ENCODE measurements at places on chromosomes 12 and 14. TPM values are rescaled to one million over a fixed set of nuclear protein-coding genes. Genes with fewer than 3 reads are reported as not detected.
A peak's percentile ranks its signal among the peaks of the same experiment; 100 is the strongest.

DNA sequence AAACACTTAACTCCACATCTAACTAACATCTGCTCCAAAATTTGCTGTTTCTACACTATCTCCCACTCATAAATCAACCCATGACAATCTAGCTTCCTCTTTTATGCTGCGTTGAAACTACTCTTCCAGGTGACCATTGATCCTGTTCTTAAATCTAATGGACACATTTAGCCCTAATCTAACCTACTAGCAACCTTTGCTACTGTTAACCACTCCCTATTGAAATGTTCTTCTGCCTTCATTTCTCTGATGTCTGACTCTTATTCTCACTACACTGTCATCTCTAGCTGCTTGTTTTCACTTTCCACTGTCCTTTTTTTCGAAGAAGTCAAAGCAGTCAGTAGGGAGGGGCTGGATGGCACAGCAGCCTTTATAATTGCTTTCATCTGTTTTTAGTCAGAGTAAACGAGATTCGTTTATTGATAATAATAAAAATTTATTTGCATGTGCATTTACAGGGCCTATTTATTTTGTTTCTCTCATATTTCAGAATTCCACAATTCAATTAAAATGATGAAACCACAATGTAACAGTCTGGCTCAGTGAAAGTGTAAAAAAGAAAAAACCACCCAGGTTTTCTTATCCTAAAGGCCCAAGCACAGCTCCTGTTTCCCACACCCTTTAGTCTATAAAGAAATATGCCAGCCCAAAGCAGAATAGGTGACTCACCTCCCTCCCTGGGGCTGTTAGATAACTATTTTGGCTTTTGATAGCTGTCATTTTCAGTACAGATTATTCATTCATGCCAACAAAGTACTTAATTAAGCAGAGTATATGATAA lies 44.9 kb downstream of the ATP2B1 start:
- DNase-seq, result no peak

Gene FAR2
- 18.6 TPM for total RNA-seq

Gene KRT72
- not detected for total RNA-seq

Gene PLEKHG7
- 0.37 TPM for total RNA-seq

DNA sequence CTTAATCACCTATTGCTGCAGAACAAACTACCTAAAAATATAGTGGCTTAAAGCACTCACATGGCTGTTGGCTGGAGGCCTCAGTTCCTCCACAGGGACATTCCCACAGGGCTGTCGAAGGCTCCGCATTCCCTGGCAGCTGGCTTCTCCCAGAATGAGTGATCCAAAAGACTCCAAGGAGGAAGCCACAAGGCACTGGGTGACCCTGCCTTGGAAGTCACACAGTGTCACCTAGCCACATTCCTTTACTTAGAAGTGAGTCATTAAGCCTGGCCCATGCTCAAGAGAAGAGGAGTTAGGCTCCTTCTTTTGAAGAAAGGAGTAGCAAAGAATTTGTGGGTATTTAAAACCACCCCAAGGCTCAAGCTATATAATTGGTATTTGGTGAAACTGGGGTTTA lies 63.9 kb upstream of the MAP1LC3B2 start:
- no peak for DNase-seq

Gene LRRC74A
- total RNA-seq, result not detected

DNA sequence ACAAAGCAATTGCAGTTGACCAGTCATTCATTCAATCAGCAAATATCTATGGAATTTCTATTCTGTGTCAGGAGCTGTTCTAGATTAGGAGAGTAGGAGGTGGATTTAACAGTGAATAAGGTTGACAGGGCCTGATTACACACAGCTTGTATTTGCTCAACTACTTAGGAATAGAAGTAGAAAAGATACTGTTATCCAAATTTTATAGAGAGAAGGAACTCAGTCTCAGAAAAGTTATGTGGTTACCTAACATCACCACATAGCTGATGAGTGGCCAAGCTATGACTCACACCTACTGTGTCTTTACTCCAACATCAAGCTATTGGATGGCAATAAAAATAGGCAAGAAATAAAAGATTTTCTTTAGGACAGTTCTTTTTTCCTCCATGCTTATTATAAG lies 374.8 kb downstream of the RMST start:
- no peak for DNase-seq

Gene CAPZA3
- not detected for total RNA-seq

DNA sequence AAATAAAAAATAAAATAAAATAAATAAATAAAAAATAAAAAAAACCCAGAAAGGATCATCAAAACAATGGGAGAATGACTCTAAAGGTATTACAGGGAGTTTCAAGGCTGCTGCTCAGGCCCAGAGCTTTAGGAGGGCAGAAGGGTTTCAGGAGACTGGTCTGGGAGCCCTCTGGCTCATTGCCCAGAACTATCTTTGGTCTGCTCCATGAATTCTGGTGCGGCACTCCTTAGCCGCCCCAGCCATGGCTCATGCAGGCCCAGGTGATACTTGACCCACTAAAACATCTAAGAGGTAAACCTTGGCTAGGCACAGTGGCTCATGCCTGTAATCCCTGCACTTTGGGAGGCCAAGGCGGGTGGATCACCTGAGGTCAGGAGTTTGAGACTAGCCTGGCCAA lies 14.7 kb upstream of the TMED10 start:
- no peak for DNase-seq

DNA sequence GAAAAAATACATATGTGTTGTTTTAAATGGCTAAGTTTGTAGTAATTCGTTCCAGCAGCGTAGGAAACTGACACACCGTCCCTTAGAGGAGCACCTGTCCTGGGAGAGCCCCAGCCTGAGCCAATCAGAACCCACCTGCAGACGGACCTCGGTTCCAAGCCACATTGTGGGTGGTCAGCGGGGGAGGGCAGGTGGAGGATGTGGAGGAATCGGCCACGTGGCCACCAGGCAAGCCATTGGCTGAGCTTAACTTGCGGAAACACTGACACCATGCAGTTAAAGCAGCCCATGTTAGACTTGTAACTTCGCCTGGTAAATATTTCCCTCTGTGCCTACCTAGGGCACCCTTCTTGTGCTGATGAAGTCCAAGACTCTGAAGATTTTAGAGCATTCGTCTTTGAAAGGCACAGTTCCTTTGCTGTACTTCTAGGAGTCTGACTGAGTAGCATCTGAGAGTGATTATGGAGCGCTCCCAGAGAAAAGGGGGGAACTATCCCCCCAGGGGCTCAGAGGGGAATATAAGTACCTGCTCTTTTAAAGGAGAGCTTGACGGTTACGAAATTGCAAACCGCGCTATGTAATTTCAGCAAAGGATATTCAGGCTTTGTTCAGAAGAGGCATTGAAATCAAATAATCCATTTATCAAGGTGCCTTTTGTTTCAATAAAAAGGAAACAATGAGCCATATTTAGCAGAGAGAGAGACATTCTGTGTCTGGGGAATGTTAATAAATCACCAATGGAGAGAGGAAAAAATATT lies 135.7 kb downstream of the TMEM132C start:
- no peak for DNase-seq

Gene CACNA2D4
- total RNA-seq, result 1.1 TPM

DNA sequence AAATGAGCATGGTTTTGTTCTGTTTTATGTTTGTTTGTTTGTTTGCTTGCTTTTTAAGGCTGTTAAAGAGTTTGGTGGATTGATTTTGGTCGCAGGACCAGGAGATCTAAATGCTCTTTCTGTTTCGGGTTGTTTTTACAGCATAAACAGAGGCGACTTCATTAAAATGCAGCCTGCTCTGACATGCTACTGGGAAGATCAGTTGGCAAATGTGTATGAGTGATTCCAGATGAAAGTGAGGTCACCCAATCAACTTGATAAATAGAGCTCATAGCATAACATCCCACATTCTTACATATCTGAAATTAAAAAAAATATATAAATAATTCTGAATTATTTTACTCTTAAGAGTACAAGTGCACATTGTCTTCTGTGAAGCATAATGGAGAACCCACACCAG lies 947.7 kb downstream of the GALC start:
- no peak for DNase-seq

- peak; percentile 37 for DNase-seq
Observed at GRCh38 chr14:29895591-29896083, 32.0 kb downstream of the PRKD1 start.

DNA sequence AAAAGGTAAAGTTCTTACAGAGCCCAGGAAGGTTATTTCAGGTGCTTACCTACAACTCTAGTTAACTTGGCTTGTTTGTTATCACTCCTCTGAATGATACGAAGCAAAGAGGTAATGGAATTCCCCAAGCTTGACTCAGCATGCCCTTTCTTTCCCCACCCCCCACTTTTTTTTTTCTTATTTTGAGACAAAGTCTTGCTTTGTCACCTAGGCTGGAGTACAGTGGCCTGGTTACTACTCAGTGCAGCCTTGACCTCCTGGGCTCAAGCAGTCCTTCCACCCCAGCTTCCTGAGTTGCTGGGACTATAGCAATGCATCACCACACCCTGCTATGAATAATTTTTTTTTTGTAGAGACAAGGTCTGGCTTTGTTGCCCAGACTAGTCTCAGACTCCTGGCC lies 17.1 kb upstream of the YBX3 start:
- DNase-seq, result no peak

Gene INSM2
- 0.11 TPM for total RNA-seq

DNA sequence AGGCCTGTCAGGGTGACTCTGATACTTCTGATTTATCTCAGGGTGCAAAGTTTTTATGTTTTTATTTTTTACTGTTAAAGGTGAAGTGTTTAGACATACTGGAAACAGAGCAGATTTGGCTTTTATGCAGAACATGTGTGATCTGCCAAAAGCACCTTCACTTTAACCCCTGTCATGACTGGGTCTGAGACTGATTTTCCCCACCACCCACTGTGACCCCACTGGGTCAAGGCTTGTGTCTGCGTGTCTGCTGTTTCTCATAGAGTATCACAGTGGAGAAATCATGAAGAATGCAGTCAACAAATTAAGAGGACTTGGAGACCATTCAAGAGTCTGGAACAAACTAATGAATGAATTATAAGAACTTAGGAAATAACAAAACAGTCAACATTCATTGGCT lies 131.2 kb downstream of the SPTSSA start:
- DNase-seq, result no peak

DNA sequence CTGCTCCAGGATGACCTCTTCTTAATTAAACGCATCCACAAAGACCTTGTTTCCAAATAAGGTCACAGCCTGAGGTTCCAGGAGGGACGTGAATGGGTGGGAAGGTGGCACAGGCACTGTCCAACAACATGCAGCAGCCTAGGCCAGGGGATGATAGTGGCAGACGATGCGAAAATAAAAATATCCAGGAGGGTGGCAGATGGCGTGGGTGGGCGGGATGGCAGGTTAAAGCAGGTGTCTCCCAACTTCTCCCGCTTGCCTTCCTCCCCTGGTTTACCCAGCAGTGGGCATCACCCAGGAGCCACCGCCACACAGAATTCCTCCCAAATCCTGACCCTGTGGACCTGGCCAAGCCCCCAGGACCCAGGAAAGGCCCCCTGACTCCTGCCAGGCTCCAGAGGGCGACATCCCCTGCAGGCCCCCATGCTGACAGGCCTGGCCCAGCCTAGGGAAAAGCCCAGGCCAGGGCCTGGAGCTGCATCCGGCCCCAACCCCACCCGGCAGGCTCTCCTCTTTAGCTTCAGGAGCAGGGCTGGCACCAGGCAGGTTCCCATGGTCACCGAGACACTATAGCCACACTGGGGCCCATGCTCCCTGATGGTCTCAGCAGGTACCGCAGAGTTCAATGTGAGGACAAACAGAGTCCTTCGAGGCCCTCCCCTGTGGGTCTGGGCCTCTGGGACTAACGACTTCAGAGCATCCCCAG lies 9.7 kb downstream of the NCOR2 start:
- DNase-seq, result no peak

- no peak for DNase-seq
Observed at GRCh38 chr12:91851741-91852477, 293.7 kb downstream of the BTG1 start.

Gene PPP2R5E
- 41.7 TPM for total RNA-seq
